Common myeloid progenitor, CD34-positive (primary cell): ENCODE measurements at places on chromosomes 5 and 9.

- peak; percentile 59 for DNase-seq
These were observed 99.5 kb upstream of the LMX1B start for GRCh38 chr9:126514037-126514821.

DNA sequence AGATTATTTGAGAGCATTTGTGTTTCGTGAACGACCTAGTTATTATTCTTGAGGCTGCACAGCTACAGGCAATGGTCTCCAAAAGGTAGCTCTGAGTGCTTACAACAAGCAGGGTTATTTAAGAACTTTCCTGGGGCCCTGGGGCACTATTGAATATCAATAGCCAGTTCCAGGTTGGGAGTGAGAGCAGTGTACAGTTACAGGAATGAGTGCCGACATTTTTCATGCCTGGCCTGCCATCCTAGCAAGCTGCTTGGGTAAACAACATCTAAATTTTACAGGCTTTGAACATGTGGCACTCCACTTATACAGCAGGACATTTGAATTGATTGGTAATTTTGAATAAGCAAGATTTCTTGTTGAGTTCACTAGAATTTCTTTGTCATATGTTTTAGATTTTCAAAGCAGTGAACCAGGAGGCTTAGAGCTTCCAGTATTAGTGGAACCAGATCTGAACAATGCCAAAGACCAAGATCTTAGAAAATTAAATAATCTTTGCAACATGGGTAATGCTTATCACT lies 171.9 kb upstream of the GDNF start:
- no peak for DNase-seq

GRCh38 chr5:178240766-178241165 lies 8.2 kb upstream of the PHYKPL start:
- peak; percentile 64 for DNase-seq

GRCh38 chr5:2242539-2242938 lies 359.8 kb upstream of the IRX4 start:
- no peak for DNase-seq

- peak; percentile 93 for DNase-seq
These were observed 15.1 kb downstream of the GPSM1 start for GRCh38 chr9:136342181-136343120.

- no peak for DNase-seq
These were observed 260.1 kb upstream of the SLC24A2 start for GRCh38 chr9:20048985-20049384.

GRCh38 chr5:497090-497700 lies 27.1 kb downstream of the SLC9A3 start:
- DNase-seq: no peak

DNA sequence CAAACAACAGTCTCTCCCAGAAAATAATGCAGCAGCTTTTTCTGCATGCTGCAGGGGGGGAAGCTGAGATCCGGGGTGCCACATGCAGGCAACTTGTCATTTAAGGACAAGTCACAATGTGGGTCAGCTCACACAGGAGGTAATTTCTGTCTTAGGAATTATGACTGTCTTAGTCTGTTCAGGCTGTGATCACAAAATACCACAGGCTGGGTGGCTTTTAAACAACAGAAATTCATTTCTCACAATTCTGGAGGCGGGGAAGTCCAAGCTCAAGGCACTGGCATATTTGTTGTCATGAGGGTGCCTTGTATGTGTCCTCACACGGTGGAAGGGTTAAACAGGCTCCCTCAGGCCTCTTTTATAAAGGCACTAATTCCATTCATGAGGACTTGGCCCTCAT lies 127.7 kb downstream of the DIRAS2 start:
- no peak for DNase-seq

DNA sequence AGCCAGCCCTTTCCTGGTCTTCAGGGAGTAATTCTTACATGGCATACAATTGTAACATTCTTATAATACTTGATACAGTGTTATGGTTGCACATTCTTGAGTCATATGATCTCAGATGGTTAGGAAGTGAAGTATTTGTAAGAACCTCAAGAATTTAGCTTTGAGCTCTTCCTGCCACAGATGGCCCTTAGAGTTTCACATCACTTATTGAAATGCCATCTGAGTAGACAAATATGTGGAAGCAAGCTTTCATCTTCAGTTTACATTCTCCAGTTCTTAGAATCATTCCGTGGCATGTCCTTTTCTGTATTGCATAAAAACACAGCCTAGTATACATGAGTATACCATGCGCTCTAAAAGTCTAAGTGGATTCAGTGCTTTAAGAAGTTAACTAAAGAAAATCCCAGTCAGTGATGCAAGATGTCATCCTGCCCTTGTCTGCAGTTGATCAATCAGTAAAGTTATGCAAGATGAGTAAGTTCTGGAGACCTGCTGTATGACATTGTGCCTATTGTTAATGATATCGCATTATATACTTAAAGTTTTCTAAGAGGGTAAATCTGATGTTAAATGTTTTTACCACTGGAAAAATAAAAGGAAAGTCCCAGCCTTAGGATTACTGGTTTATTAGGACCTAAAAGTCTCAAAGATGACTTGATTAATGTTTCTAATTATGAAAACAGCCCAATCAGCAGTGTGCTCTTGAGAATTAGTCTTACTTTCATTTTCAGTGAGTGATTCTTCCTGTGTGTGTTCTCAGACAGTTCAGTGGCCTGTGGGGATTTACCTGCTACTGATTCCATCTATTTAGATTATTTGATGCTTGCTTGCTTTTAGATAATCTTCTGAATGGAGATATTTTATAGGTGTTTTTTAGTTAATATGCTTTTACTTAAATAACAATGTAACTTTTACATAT lies 29.4 kb downstream of the RHOBTB3 start:
- no peak for DNase-seq

DNA sequence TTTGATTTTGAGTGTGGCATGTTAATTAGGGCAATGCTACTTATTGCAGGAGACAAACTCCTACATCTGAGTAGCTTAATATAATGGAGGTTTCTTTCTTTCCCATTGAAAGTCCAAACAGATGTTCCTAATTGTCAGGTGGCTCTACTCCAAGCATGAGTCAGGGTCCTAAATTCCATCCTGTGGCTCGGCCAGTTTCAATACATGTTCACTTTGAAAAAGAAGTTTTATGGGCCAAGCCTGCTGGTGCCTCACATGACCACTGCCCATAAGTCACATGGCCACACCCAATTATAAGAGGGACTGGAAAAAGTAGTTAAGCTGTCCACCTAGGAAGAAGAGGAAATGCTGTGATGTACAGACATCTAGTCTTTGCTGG lies 170.4 kb downstream of the ARRDC3 start:
- DNase-seq: no peak

GRCh38 chr9:75487856-75488718 lies 399.8 kb downstream of the OSTF1 start:
- no peak for DNase-seq

DNA sequence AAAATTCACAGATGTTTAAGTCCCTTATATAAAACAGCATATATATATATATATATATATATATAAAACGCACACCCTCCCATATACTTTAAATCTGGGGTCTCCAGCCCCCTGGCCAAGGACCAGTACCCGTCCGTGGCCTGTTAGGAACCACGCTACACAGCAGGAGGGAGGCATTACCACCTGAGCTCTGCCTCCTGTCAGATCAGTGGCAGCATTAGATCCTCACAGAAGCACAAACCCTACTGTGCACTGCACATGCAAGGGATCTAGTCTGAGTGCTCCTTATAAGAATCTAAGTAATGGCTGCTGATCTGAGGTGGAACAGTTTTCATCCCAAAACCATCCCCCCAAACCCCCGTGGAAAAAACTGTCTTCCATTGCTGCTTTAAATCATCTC lies 9.0 kb downstream of the PSIP1 start:
- DNase-seq: no peak

DNA sequence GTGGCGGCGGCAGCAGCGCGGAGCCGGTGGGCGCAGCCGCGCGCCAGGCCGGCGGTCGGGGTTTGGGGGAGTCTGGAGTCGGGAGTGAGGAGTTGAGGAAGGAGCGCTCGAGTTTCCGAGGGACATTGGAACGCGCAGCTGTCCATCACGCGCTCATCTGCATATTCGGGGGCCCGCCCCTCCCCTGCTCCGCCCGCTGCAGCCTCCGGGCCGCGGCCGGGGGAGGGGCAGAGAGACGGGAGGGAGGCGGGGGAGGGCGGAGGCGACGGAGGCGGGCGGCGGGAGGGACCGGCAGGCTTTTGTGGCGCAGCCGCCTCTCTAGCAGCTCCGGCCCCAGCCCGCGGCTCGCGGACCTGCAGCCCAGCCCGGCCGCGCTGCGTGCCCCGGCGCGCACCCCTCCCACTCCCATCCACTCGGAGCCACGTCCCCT lies at the start of gene IRX2:
Gene IRX2 (minus strand): TSS at position 86 of the 430 bp plus-strand sequence. CDS start 264 bp downstream, outside the sequence.
- peak; percentile 52 for DNase-seq

DNA sequence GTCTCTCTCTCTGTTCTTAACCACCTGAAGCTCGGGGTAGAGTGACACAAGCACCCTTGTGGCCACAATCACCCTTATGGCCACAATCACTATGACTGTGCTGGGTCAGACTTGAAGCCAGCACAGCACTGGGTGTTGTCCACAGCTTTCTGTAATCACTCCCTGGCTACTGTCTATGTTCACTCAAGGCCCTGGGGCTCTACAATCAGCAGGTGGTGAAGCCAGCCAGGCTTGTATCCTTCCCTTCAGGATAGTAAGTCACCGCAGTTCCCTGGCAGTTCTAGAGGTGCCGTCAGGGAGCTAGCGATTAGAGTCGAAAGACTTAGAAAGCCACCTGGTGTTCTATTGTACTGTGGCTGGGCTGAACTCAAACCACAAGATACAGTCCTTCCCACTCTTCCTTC lies 44.2 kb downstream of the GDA start:
- DNase-seq: peak; percentile 4

DNA sequence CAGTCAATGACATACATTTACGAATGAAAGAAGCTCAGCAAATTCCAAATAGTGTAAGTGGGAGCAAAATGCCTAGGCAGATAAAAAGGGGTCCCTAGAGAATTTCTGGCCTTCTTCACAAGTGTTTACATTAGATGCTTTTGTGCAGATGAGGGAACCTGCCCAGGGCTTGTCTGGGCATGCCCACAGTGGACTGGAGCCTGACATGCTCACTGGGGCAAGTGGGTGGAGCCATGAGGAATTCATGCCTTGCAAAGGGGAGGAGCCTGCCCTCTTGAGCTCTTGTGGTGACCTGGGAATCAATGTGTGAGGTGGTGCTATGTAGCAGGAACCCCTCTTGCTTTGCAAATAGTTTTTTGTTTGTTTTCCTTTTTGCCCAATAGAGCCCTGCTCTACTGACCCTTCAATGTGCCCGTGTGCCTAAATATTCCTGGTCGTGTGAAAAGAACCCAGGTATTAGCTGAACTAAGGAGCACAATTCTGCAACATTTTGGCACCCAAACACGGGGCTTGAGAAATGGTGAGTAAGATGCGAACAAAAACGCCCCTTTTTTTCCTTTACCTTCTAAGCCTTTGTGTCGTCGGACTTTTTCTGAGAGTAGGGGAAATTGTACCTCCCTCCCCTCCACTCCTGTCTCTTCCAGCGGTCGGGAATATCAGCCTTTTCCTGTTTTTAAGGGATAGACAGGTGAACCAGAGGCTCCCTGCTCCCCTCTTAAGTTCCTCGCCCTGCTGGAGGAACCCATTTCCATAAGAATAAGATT lies 433.8 kb upstream of the CDH9 start:
- no peak for DNase-seq

- peak; percentile 76 for DNase-seq
These were observed 5.0 kb downstream of the EBF1 start for GRCh38 chr5:159094745-159095144.
